Activated CD8-positive, alpha-beta T cell treated with anti-CD3 and anti-CD28 coated beads, Interleukin-2, amount 10 ng/mL, durations not matched to agents 7 days and 5 days (primary cell): ENCODE measurements at places on chromosomes 4 and X. TPM values are rescaled to one million over a fixed set of nuclear protein-coding genes. Genes with fewer than 3 reads are reported as not detected.
A peak's percentile ranks its signal among the peaks of the same experiment; 100 is the strongest.

FRG2 gene
- total RNA-seq: not detected

UGT2B17 gene
- not detected for total RNA-seq

COL25A1 gene
- not detected for total RNA-seq

INTU gene
- total RNA-seq: 0.16 TPM

DSPP gene
- not detected for total RNA-seq

SPACA5 gene
- not detected for total RNA-seq

FAM9B gene
- total RNA-seq: not detected

JAKMIP1 gene
- total RNA-seq: 9.6 TPM

IQCM gene
- total RNA-seq: not detected

RTL5 gene
- total RNA-seq: 0.05 TPM

DNA sequence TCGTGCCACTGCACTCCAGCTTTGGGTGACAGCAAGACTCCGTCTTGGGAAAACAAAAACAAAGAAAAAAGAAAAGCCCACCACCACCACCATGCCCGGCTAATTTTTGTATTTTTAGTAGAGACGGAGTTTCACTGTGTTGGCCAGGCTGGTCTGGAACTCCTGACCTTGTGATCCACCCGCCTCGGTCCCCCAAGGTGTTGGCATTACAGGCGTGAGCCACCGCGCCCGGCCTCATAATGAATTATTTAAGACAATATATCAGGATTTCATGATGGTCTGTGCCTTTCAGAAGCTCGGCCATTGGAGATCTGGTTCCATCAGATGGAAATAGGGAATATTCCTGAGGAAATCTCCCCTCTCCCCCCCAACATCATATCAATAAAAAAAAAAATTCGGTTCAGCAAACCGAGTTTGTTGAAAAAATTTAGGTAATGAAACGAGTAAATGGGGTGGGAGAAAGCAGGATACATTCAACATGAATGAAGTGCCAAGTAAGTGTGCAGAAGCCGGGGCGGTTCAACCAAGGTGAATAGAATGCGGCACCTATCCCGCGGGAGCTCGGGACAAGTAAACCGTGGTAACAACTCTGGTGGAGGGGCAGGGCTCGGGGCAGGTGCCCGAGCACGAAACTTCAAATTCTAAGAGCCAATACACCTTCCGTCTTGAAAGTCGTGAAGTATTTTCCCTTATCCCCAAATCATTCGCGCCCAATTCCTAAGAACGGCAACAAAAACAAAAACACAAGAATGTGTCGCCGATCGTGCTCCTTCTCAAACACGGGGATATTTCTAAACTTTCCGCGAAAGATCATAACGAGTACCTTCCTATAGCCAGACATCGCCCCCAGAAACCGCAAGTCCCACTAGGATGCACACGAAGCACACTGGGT is 773 bp upstream of the TXLNG start:
- peak; percentile 20 for DNase-seq
- H3K4me1 ChIP-seq: peaks cover 16% of the 10 kb centered on the region
- H3K27me3 ChIP-seq: no peaks in the 10 kb centered on the region
- peaks cover 3% of the 10 kb centered on the region for H3K36me3 ChIP-seq

DNA sequence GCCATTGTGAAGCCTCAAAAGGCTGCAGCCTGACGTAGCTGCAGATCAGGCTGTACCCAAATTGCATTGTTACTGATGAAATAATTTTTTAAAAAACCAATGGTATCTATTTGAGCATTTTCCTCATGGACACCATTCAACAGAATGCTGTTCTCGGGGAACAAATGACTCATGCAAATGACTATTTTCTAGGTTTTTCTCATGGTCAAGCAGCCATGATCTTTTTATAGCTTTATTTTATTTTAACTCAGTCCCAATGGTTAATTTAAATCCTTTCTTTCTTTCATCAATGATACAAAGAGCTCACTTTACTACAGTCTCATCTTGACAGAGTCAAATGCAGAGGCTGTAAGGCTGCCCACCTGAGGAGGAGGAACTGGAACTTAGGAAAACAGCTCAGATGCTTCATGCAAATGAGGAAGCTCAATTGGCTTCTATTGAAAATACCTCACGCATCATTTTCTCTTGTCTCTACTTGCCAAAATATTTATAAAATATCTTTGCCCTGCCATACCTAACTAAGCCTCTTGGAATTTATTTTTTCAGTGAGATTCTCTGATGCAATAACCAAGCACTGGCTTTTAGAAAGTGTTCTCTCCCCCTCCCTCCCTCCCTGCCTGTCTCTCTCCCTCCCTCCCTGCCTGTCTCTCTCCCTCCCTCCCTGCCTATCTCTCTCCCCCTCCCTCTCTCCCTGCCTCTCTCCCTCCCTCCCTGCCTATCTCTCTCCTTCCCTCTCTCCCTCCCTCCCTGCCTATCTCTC is 81.0 kb downstream of the SORBS2 start:
- DNase-seq: no peak
- H3K4me3 ChIP-seq: no peak overlapping the region
- H3K27ac ChIP-seq: no peak overlapping the region
- no peaks in the 10 kb centered on the region for H3K36me3 ChIP-seq

DNA sequence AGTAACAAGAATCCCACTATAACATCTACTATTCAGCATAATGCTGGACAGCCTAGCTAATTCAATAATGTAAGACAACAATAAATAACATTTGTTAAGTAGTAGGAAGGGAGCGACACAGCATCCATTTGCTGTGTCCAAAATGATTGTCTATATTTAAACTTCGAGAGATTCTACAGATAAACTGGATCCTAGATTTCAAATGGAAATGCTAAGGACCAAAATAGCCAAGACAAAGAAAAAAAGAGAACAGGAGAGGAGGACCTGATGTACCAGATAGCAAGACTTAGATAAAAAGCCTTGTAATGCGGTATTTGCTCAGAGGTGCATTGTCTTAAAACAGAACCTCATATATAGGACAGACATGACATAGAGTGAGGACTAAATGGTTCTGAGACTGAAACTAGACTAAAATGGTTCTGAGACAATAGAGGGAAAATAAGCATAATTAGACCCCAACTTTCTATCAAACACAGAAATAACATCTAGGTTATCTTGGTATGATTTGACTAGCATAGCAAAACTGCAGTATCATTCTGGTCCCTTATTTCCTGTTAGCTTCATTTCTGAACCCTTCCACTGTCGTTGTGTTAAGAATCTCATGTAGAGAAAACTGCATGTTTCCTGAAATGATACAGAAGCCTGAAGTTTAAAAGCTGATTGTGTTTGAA is 3.8 kb downstream of the HPGDS start:
- peak overlapping the region; percentile 77 for H3K27ac ChIP-seq
- no peak for DNase-seq
- H3K4me3 ChIP-seq: peak overlapping the region; percentile 42
- no peaks in the 10 kb centered on the region for H3K36me3 ChIP-seq
- H3K4me1 ChIP-seq: peaks cover 12% of the 10 kb centered on the region
- no peaks in the 10 kb centered on the region for H3K27me3 ChIP-seq

GRCh38 chr4:244471-244870 is 60.8 kb downstream of the ZNF732 start:
- DNase-seq: peak; percentile 65
- peaks cover 10% of the 10 kb centered on the region for H3K36me3 ChIP-seq
- H3K4me1 ChIP-seq: peaks cover 11% of the 10 kb centered on the region
- H3K4me3 ChIP-seq: no peak overlapping the region

GRCh38 chr4:169998981-169999380 is 27.2 kb downstream of the MFAP3L start:
- no peak overlapping the region for H3K27ac ChIP-seq
- no peaks in the 10 kb centered on the region for H3K27me3 ChIP-seq
- DNase-seq: no peak
- H3K4me3 ChIP-seq: no peak overlapping the region
- H3K36me3 ChIP-seq: no peaks in the 10 kb centered on the region

DNA sequence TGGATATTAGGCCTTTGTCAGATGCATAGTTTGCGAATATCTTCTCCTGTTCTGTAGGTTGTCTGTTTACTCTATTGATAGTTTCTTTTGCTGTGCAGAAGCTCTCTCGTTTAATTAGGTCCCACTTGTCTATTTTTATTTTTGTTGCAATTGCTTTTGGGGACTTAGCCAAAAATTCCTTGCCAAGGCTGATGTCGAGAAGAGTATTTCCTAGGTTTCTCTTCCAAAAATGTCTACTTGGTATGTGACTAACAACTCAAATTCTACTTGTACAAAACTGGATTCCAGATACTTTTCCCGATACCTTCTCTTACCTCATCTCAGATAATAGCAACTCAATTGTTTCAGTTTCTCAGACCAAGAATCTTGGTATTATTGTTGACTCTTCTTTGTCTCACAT is 142.4 kb upstream of the GLRA2 start:
- no peak overlapping the region for H3K27ac ChIP-seq
- no peaks in the 10 kb centered on the region for H3K27me3 ChIP-seq
- H3K4me3 ChIP-seq: no peak overlapping the region
- H3K4me1 ChIP-seq: no peaks in the 10 kb centered on the region

- H3K27me3 ChIP-seq: no peaks in the 10 kb centered on the region
- H3K36me3 ChIP-seq: peaks cover 53% of the 10 kb centered on the region
- H3K27ac ChIP-seq: no peak overlapping the region
- DNase-seq: no peak
Observed at GRCh38 chr4:99853999-99854398, 37.4 kb downstream of the DAPP1 start.

DNA sequence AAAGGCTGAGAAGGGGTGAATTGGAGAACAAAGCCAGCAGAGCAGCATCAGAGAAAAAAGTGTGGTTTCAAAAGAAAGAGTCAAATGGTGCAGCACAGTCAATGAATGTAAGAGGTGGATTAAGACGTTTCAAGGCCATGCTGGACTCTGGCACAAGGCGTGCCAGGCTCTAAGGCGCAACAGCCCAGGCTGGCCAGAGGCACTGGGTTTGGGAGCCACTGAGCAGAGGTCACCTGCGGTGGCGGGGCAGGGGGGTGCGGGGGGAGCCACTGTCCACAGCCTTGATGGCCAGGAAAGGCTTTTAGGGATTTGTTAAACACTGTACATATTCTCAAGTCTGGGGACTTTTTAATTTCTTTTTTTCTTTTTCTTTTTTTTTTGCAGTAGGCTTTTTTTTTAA is 222.5 kb upstream of the FAT1 start:
- H3K27me3 ChIP-seq: no peaks in the 10 kb centered on the region
- no peaks in the 10 kb centered on the region for H3K36me3 ChIP-seq
- no peak for DNase-seq
- no peak overlapping the region for H3K27ac ChIP-seq
- H3K4me3 ChIP-seq: no peak overlapping the region

- no peaks in the 10 kb centered on the region for H3K4me1 ChIP-seq
- no peaks in the 10 kb centered on the region for H3K27me3 ChIP-seq
- no peak overlapping the region for H3K4me3 ChIP-seq
- H3K36me3 ChIP-seq: no peaks in the 10 kb centered on the region
Observed at GRCh38 chr4:125952631-125953030, 637.9 kb downstream of the FAT4 start.

DNA sequence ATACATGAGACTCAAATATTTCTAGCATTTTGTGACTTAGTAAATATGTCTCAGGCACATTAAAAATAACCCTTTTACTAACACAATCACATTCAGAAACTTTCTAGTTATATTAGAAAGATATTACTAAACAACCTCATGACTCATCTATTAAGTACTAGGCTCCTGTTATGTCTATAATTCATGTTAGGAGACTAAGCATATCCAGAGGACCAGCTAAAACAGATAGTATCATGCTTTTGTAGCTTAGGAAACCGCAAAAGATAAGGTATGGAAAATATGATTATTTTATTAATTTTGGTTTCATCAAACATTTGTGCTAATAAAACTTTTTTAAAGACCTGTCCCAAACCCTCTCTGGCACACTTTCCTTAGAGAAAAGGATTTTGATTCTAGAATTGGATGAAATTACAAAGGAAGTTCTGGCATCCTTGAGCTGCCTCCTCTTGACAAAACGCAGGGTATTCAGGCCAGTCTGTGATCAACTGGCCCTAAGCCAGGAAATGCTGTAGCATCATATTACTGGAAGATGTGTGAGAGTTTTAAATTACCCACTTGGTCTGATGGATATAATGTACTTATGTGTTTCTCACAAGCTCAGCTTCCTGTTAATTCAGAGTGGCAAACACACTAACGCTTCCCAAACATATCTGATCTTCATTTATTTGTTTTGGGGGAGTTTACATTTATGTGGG is 60.4 kb downstream of the NRK start:
- H3K27ac ChIP-seq: no peak overlapping the region
- no peaks in the 10 kb centered on the region for H3K4me1 ChIP-seq
- H3K27me3 ChIP-seq: no peaks in the 10 kb centered on the region
- no peak overlapping the region for H3K4me3 ChIP-seq
- H3K36me3 ChIP-seq: no peaks in the 10 kb centered on the region
- no peak for DNase-seq

DNA sequence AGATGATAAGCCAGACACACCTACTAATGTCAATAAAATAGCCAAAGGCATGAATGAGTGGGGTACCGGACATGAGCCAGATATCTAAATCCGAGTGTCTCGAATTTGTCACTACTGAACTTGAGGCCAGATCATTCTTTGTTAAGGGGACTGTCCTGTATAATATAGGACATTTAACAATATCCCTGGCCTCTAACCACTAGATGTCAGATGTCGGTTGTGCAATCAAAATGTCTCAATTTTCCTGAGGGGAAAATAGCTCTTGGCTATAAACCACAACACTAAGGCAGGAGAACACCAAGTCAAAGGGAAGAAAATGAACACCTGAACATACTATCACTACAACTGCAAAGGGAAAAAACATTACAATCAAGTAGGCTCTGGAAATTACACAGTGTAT is 154.5 kb downstream of the GPM6A start:
- H3K36me3 ChIP-seq: no peaks in the 10 kb centered on the region
- no peak for DNase-seq
- H3K27me3 ChIP-seq: no peaks in the 10 kb centered on the region
- H3K4me1 ChIP-seq: no peaks in the 10 kb centered on the region
- H3K4me3 ChIP-seq: no peak overlapping the region

DNA sequence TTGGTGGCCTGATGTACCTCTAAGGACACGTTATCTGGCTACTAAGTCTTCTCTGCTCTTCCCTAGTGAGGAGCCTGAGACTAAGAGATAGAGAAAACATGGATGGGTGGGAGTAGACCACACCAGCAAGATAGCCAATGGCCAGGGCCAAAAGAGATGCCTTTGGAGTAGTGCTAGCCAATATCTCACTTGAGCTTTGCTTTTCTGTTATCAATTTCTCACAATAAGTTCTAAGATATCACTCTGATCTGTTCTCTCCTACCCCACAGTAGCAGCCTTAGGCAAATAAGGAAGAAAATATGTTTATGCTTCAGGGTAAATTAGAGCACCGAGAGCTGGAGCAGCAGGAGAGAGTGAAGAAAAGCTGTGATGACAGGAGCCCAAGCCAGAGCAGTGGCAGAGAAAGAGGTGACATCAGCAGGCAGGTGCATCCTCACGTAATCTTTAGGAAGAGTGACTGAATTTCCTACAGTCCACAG is 343.9 kb upstream of the NOCT start:
- no peaks in the 10 kb centered on the region for H3K36me3 ChIP-seq
- H3K4me3 ChIP-seq: no peak overlapping the region
- no peak for DNase-seq
- H3K27ac ChIP-seq: no peak overlapping the region
